ENCODE measurements at places on chromosomes 2 and 18.

DNA sequence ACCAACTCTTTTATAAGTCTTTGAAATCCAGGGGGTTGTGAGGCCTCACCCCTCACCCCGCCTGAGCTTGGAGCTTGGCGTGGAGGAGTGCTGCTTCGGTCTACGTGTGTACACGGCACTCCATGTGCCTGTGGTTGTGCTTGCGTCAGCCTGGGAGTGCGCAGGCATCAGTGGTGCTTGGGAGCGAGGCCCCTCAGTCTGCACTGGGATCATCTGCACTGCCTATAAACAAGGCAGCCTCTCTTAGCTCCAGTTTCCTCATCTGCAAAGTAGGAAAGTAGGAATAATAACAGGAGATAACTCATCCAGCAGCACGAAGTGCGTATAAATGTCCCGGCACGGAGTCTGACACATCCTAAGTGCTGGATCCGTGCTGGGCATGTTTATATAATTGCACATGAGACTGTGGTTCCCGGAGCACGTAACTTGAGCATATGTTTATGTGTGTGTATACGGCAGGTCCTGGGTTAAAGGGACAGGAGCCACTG, 1.2 kb downstream of the GYPC start:
- DNase-seq, result peak; percentile 31
- no peaks in the 10 kb centered on the region for H3K4me1 ChIP-seq
- no peaks in the 10 kb centered on the region for H3K36me3 ChIP-seq
- peak overlapping the region; percentile 97 for H3K27ac ChIP-seq

- H3K4me1 ChIP-seq, result no peaks in the 10 kb centered on the region
- no peaks in the 10 kb centered on the region for H3K36me3 ChIP-seq
- H3K27me3 ChIP-seq, result no peaks in the 10 kb centered on the region
- H3K4me3 ChIP-seq, result no peak overlapping the region
- DNase-seq, result no peak
Observed at GRCh38 chr2:199742884-199743283, 108.1 kb downstream of the FTCDNL1 start.

- peaks cover 19% of the 10 kb centered on the region for H3K4me1 ChIP-seq
- no peaks in the 10 kb centered on the region for H3K27me3 ChIP-seq
- no peak for DNase-seq
- peak overlapping the region; percentile 92 for H3K4me3 ChIP-seq
Observed at GRCh38 chr2:219179601-219180465, 1.8 kb downstream of the RETREG2 start.

DNA sequence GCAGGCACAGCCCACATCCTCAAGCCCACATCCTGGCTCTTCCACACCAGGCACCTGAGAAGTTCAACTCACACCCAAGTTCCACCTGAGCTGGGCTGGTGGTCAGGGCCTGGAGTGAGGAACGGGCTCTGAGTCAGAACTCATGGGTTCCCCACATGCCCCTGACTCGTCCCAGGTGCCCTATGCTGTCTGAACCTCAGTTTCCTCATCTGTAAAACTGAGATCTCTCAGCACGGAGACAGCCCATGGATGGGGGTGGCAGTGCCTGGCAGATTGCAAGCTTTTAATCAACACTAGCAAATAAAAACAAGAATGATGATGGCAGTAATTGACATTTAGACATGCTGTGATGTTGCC, 307.8 kb downstream of the NDUFA10 start:
- no peaks in the 10 kb centered on the region for H3K27me3 ChIP-seq
- no peak overlapping the region for H3K4me3 ChIP-seq
- no peaks in the 10 kb centered on the region for H3K36me3 ChIP-seq
- H3K4me1 ChIP-seq, result peaks cover 6% of the 10 kb centered on the region
- peak overlapping the region; percentile 11 for H3K27ac ChIP-seq

DNA sequence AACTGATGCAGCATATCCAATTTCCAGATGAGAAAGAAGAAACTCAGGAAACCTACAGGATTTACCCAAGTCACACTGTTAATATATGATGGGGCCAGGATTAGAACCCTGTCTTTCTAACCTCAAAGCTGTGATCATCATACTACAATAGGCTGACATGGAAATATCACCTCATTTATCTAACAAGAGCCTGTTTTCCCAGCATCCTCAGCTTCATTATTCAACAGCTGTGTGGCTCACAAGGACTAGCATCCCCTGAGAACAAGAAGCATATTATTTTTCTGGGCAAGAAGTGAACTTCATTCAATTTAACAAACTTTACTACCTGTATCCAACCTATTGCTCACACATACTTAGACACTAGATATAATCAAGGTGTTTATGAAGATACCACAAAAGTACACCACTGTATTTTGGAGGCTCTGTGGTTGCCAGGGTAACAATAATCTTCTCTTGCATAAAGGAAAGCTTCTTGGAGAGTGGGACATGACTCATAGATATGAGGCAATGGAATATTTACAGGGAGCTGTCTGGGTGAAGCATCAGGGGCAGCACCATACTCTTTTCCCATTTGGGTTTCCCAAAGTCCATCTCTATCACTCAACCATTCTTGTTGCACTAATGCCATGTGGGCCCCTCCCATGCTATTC, 218.2 kb downstream of the RAD51AP2 start:
- H3K36me3 ChIP-seq, result no peaks in the 10 kb centered on the region
- no peaks in the 10 kb centered on the region for H3K4me1 ChIP-seq
- no peaks in the 10 kb centered on the region for H3K27me3 ChIP-seq
- DNase-seq, result no peak

DNA sequence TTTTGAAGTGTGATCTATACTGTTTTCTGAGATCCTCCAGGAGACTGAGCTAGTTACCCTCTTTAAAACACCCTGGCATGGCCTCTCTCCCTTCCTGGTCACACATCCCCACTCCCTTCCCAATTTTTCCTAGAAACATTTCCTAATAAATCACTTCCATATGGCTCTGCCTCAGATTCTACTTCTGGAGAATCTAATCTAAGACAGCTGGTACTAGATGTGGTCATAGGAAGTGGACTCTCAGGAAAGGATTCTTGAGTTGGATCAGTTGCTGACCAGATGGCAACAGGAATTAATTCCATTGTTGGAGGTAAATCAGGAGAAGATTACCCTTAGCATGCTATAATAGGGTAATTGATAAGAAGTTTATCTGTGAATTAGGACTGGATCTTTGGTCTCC, 310.5 kb downstream of the SATB2 start:
- H3K4me1 ChIP-seq, result no peaks in the 10 kb centered on the region
- no peaks in the 10 kb centered on the region for H3K36me3 ChIP-seq
- H3K27me3 ChIP-seq, result no peaks in the 10 kb centered on the region
- no peak overlapping the region for H3K27ac ChIP-seq
- no peak for DNase-seq

DNA sequence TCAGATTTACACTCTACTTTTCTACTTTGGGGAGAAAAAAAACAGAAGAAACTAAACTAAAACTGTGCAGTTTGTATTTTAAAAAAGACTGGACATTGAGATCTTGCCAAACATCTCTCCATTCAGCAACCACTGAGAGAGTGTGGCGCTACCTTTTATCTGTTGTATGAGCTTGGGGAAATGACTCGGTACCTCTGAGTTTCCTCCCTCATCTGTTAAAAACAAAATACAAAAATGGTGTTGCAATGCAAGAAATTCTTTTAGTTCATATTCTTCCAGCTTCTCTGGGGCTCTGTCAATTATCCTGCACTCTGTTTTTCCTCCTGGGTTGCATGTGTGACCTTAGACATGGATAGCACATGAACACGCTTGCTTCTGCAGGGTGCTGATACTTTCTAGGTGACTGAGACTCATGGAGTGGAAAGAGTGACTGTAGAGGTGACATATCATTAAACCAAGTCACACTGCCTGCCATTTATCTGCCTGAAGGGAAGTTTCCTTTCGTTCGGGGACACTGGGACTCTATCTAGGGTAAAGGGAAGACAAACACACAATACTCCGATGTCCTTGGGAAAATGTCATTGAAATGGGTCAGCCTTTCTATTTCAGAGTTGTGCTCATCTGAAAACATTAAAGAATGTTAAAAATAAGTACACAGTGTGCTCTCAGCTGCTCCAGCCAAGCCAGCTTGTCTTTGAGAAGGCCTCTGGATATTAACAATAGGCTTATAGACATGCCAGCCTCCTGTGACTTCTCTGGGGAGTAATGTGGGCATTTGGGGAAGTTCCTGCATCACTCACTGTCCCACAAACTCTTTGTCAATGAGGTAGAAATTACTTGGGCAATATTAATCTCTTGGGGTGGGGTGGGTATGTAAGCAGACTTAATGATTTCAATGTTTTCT, 91.4 kb downstream of the TRIB2 start:
- H3K27me3 ChIP-seq, result no peaks in the 10 kb centered on the region
- no peak overlapping the region for H3K27ac ChIP-seq
- no peak for DNase-seq

- DNase-seq, result no peak
- no peaks in the 10 kb centered on the region for H3K36me3 ChIP-seq
- no peaks in the 10 kb centered on the region for H3K27me3 ChIP-seq
- H3K27ac ChIP-seq, result no peak overlapping the region
Observed at GRCh38 chr18:58288921-58289797, 245.1 kb downstream of the NEDD4L start.

DNA sequence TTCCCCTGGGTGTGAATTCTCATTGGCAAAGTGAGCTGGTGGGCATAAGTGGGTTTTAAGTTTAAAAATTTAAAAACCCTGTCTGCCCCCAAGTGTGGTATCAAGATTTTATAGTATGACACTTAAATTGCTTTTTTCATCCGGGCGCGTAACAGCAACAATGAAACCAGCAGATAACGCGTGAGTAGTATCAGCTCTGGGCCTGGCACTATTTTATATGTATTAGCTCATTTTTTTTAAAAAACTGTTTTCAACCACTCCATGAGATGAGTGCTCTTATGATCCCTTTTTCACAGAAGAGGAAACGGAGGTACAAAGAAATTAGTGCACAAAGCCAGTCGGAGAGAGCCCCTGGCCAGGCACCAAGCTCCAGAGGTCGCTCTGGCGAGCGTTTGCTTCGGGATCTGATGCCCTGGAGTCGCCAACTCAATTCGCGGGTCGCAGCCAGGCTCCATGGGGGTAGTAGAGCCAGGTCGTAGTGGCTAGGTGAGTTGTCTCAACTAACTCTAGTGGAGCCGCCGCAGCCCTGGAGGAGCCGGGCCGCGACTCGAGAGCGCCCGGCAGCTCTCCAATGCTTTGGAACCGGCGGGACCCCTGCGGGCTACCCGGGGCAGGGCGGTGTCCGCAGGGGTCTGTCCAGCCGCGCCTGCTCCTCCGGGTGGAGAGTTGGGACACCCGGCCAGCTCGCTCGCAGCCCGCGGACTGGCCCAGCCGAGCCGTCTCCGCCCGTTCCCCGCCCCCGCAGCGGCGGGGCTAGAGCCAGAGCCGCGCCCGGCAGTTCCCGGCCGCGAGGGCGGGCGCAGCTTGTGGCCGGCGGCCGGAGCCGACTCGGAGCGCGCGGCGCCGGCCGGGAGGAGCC, at the start of gene IL1R1:
Gene IL1R1 (plus strand): TSS at position 777 of the 859 bp plus-strand sequence. CDS start 14,979 bp downstream, outside the sequence.
- H3K27me3 ChIP-seq, result no peaks in the 10 kb centered on the region
- peak within 1 kb of the TSS; percentile 93 for H3K27ac ChIP-seq
- H3K4me1 ChIP-seq, result no peaks in the 10 kb centered on the region
- peak; percentile 71 for DNase-seq
- peak within 1 kb of the TSS; percentile 86 for H3K4me3 ChIP-seq

GRCh38 chr18:48937869-48938750, 12.7 kb downstream of the SMAD7 start:
- no peak overlapping the region for H3K4me3 ChIP-seq
- peak overlapping the region; percentile 87 for H3K27ac ChIP-seq
- no peak for DNase-seq
- no peaks in the 10 kb centered on the region for H3K36me3 ChIP-seq
- no peaks in the 10 kb centered on the region for H3K27me3 ChIP-seq

- H3K27ac ChIP-seq, result peak overlapping the region; percentile 67
- no peaks in the 10 kb centered on the region for H3K36me3 ChIP-seq
- no peaks in the 10 kb centered on the region for H3K4me1 ChIP-seq
- no peak overlapping the region for H3K4me3 ChIP-seq
- no peaks in the 10 kb centered on the region for H3K27me3 ChIP-seq
Observed at GRCh38 chr2:12555012-12555645, 161.6 kb upstream of the TRIB2 start.

DNA sequence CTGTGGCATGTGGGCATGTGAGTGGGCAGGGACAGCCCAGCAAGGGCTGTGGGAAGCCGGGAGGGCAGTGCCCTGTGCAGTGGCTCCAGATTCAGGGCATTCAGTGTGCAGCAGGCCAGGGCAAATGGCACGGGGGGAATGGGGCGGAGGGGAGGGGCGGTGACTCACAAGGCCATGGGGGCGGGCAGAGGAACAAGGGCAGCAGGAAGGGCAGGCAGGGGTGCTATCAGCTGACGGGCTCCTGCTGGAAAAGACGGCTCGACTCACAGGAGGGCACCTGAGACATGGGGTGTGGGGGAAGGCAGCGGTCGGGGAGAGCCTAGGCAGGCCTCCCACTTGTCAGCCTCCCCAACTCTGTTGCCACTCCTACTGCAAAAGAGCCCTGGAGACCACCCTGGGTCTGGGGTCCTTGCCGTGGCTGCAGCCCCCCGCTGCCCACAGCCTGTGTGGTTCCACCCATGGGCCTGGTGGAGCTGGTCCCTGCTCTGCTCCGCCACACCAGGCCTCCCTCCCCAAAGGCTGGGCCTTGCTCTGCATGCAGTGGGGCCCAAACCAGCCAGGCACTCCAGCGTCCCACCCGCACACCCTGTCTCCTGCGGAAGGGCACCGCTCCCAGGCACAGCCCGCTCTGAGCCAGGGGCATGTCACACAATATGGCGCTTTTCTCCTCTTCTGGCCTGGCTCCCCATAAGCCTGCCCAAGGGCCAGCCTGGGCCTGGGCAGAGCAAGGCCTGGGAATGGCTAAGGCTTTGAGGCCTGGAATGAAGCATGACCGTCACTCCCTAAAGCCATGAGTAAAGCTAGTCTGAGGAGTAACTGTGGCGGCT, 25.9 kb downstream of the HS6ST1 start:
- DNase-seq, result no peak
- H3K4me3 ChIP-seq, result no peak overlapping the region
- no peaks in the 10 kb centered on the region for H3K36me3 ChIP-seq
- H3K27ac ChIP-seq, result peak overlapping the region; percentile 9
- no peaks in the 10 kb centered on the region for H3K4me1 ChIP-seq

DNA sequence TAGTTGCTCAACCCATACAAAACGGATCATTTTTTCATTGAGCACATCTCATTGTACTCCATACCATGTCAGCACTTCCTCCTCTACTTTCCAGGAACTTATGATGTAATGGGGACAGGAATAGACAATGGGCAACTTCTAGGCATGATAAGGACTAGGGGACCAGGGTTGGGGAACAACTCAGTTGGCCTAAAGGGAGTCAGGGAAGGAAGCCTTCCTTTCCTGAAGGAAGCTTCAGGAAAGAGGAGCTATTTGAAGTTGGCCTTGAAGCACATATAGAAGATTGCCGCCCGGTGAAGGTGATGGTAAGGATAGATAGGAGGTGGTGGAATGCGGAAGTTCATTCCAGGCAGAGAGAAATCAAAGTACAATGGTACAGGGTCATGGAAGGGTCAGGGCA, 283.9 kb downstream of the SLC8A1 start:
- no peak overlapping the region for H3K4me3 ChIP-seq
- no peaks in the 10 kb centered on the region for H3K27me3 ChIP-seq
- no peak overlapping the region for H3K27ac ChIP-seq
- H3K36me3 ChIP-seq, result no peaks in the 10 kb centered on the region
- no peaks in the 10 kb centered on the region for H3K4me1 ChIP-seq
